Epithelial cell of alveolus of lung (primary cell): ENCODE measurements at places on chromosomes 3 and 15. TPM values are rescaled to one million over a fixed set of nuclear protein-coding genes. Genes with fewer than 3 reads are reported as not detected.

TM6SF1 gene
- 1.9 and 7.5 TPM in 2 replicates for total RNA-seq

CD200R1 gene
- total RNA-seq, result 0.13 TPM in 1 of 2 replicates, not detected in the other

FES gene
- 16.2 and 22.8 TPM in 2 replicates for total RNA-seq

NME9 gene
- total RNA-seq, result not detected in 2 replicates

ROPN1 gene
- not detected in 2 replicates for total RNA-seq

TMC3 gene
- total RNA-seq, result not detected in 2 replicates

ADGRG7 gene
- not detected in 2 replicates for total RNA-seq
